Upper lobe of left lung (tissue), 6 donors: ENCODE measurements at places on chromosomes 5 and 9.

GRCh38 chr9:131845305-131846298 lies 105.7 kb upstream of the RAPGEF1 start:
- H3K27me3 ChIP-seq = no peaks in the 10 kb centered on the region
- no peaks in the 10 kb centered on the region for H3K36me3 ChIP-seq
- no peak for DNase-seq
- no peak overlapping the region for H3K27ac ChIP-seq
- no peaks in the 10 kb centered on the region for H3K4me1 ChIP-seq
- no peak overlapping the region for H3K4me3 ChIP-seq

- DNase-seq = no peak
- no peak overlapping the region for H3K4me3 ChIP-seq
- no peaks in the 10 kb centered on the region for H3K4me1 ChIP-seq
- no peaks in the 10 kb centered on the region for H3K36me3 ChIP-seq
- no peaks in the 10 kb centered on the region for H3K27me3 ChIP-seq
- no peak overlapping the region for H3K27ac ChIP-seq
Observed at GRCh38 chr5:180133060-180133459, 61.5 kb upstream of the RNF130 start.

DNA sequence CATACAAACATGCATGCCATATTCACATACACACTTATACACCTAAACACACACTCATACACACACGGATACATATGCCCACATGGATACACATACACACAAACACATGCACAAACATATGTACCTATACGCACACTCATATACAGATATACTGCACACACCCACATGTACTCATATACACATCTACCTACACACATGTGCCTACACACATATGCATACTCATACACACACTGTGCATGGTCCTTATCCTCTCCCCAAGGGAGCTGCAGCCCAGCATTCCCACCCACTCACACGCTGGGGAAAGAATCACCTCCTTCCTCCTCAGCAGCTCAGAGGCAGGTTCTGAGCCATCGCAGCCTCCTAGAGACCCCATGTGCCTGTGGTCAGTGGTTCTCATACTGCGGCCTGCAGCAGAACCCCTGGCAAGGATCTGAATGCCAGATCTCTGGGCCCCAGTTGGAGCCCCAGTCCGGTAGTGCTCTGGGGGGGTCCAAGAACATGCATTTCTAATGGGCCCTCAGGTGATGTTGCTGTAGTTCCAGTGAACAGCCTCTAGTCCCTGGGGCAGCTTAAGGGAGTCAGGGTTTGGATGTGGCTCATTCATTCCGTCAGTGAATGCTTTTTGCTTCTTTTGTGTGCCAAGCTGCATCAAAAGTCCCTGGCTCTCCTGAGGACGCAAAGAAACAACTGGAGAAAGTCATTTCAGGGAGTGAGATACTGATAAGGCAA lies 39.0 kb downstream of the SEMA4D start:
- H3K4me3 ChIP-seq = no peak overlapping the region
- no peak for DNase-seq
- peaks cover 6% of the 10 kb centered on the region for H3K36me3 ChIP-seq
- no peaks in the 10 kb centered on the region for H3K27me3 ChIP-seq
- H3K27ac ChIP-seq = no peak overlapping the region

DNA sequence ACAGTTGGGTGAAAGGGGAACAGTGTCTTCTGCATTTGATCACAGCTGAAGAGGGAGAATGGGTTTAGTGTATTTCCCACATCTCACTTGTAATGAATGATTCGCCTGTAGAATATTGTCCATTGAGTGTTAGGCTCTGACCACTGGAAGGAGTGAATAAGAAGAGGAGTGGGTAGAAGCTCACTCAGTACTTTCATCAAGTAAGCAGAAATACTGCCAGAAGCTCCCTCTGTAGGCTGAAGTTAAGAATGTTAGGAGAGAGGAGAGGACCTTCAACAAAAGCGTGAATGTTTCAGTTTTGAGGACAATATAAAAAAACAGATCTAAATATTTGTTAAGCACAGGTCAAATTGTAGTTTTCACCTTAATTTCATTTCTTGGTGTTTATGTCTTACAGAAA lies 27.5 kb downstream of the FSD1L start:
- peaks cover 3% of the 10 kb centered on the region for H3K36me3 ChIP-seq
- H3K4me3 ChIP-seq = no peak overlapping the region
- H3K4me1 ChIP-seq = no peaks in the 10 kb centered on the region
- H3K27me3 ChIP-seq = no peaks in the 10 kb centered on the region

GRCh38 chr5:75639535-75640311 lies 28.5 kb downstream of the ANKDD1B start:
- no peak overlapping the region for H3K4me3 ChIP-seq
- H3K27me3 ChIP-seq = no peaks in the 10 kb centered on the region
- no peak for DNase-seq
- no peaks in the 10 kb centered on the region for H3K4me1 ChIP-seq
- H3K36me3 ChIP-seq = no peaks in the 10 kb centered on the region

GRCh38 chr5:1101961-1102713 lies 9.7 kb downstream of the SLC12A7 start:
- H3K27me3 ChIP-seq = no peaks in the 10 kb centered on the region
- H3K4me3 ChIP-seq = no peak overlapping the region

DNA sequence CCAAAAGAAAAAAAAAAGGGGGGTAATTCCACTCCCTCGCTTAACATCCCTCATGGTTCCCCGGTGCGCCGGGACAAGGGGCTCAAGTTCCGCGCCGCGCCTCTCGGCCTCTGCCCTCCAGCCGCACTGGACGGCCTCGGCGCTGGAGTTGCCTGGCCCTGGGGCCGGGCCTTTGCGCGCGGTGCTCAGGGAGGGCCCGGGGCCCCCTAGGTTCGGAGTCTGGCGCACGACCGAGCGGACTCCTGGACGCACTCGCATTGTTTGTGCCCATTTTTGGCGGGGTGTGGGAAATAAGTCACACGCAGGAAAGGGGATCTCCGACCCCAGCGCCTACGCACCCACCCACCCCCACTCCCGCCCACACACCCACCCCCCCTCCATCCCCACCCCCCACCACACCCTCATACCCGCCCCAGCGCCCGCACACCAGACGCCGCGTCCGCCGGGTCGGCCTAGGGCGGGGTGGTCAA lies 381 bp downstream of the MED22 start:
- peak overlapping the region; percentile 72 for H3K4me3 ChIP-seq
- peaks cover 24% of the 10 kb centered on the region for H3K4me1 ChIP-seq
- peak overlapping the region; percentile 93 for H3K27ac ChIP-seq
- H3K36me3 ChIP-seq = peaks cover 69% of the 10 kb centered on the region

DNA sequence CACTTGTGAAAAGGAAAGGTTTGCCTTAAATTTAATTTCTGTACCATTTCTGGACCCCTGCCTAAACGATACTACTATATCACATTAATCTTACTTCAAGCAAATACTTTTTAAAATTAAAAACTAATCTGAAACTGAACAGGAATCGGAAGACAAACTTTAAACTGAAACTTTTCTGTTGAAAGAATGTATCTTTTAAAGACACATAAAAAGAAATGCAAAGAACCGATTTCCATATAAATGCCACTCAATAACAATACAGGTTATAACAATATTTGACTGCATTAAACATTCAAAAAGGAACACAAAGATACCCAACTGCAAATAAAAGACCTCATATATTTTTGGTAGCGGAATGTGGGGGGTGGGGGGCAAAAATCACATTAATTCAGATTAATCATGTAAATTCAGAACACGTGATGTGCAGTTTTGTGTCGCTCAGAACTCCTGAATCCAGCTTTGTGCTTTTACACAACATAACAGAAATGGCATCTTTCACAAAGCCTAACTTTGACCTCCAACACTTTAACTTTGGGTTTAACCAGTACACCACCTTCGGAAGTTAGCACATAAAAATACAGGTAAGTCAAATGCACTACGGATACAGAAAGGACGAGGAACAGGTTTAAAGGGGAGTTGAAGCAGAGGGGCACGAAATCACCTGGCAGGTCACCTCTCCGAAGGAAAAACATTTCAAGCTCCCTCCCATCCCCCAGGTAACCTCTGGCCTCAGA lies 925 bp downstream of the LIFR start:
- no peak for DNase-seq
- H3K27me3 ChIP-seq = no peaks in the 10 kb centered on the region
- peak overlapping the region; percentile 92 for H3K4me3 ChIP-seq
- H3K4me1 ChIP-seq = peaks cover 56% of the 10 kb centered on the region
